ENCODE measurements at places on chromosomes 12 and 14.

- DNase-seq: no peak
Observed at GRCh38 chr14:99654235-99654985, 9.5 kb downstream of the HHIPL1 start.

- no peak for DNase-seq
Observed at GRCh38 chr12:120346681-120347080, 19.1 kb upstream of the PLA2G1B start.

GRCh38 chr14:86896701-86897100 is 1096.3 kb downstream of the GALC start:
- DNase-seq: no peak

DNA sequence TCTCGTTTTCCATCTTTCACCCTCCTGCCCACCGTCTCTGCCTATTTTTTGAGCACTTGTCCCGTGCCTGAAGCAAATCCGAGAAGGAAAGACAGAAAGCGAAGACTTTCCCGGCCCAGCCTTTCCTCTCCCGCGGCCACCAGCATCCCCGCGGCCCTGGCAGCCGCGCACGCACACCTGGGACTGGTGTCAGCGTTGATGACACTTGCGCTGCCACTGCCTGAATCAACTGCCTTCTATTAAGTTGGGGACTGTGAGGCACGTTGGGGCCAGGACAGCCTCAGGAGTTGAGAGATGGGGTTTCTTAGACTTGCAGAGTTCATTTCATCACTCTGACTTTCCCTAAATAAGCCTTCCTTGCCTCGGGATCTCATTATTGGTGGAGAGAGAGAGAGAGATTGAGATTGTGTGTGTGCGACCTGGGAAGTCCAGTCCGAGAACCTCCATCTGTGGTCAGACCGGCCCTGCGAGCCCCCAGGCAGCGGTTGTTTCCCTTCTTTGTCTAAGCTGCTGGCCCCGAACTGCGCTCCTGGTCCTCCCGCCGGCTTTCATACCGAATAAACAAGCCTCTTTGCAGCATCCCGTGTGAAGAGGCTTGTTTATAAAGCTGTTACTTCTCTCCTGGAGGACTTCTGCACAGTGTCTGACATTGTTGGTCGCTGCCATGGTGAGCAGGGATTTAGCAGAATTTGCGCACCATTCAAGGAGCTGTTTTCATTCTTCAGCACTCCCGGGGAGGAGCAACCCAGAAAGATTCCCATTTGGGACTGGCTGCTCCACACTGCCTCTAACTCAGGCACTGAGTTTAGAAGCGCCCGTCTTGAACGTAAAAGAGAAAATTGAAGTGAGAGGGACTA is 1.5 kb downstream of the PDZRN4 start:
- DNase-seq: no peak

- no peak for DNase-seq
Observed at GRCh38 chr12:92136026-92136730, 9.5 kb downstream of the BTG1 start.

Data from NCI-H1694 (cell line).